Activated T-helper 1 cell treated with anti-CD3 and anti-CD28 coated beads, Interleukin-12 subunit alpha, Interleukin-12 subunit beta, Interleukin-2, Interleukin-4 antibody, amounts not matched to agents 30 ng/mL and 10 ng/mL and 1 ng/mL, durations not matched to agents 14 hours and 24 hours and 36 hours (primary cell): ENCODE measurements at places on chromosomes 12 and 14. TPM values are rescaled to one million over a fixed set of nuclear protein-coding genes. Genes with fewer than 3 reads are reported as not detected.

DNA sequence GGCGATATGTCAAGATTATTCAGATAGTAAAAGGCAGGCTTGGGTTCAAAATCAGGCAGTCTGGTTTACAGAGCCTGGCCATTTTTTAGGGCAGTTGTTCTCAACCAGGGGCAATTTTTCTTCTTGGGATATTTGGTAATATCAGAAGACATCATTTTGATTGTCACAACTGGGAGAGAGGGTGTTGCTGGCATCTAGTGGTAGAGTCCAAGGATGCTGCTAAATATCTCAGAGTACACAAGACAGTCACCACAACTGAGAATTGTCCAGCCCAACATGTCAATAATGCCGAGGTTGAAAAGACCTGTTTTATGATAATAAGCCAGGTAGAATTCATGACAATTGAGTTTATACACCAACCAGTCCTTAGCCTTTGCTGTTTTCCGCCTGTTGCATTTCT is 733.9 kb downstream of the NRXN3 start:
- no peak for DNase-seq

The AEBP2 gene
- 53.9 and 58.1 TPM in 2 replicates for total RNA-seq

The TCL1B gene
- not detected in 2 replicates for total RNA-seq

DNA sequence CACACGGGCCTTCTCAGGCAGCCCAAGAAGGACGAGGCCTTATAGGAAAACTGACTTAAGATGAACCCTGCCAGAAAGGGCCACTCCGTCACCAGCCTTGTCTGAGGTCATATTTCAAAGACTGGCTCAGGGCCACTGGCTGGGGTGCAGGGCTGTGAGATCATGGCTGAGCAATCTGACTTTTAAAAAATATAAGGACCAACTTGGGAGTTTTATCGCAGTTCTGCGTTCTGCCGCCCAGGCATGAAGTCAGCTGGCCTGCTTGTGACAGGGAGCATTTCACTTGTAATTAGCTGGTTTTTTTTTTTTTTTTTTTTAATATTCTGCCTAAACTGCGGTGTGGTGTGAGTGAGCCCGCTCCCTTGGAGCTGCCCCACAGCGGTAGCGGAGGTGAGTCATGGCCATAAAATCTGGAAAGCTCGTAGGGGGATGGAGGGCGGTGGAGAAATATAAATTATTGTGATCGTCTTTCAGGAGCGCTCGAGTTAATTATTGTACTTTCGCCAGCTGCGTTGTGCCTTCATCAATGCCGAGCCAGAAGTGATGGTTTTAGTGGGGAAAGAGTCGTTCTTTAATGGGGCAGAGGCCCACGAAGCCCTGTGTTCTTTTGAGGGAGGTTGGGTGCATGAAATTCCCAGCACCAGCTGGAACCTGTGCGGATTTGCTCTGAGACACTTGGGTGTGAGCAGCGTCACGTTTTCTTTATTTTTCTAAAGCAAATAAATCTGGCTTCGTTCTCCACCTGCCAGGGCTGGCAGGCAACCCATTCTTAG is 231.9 kb downstream of the C12orf75 start:
- no peak for DNase-seq

DNA sequence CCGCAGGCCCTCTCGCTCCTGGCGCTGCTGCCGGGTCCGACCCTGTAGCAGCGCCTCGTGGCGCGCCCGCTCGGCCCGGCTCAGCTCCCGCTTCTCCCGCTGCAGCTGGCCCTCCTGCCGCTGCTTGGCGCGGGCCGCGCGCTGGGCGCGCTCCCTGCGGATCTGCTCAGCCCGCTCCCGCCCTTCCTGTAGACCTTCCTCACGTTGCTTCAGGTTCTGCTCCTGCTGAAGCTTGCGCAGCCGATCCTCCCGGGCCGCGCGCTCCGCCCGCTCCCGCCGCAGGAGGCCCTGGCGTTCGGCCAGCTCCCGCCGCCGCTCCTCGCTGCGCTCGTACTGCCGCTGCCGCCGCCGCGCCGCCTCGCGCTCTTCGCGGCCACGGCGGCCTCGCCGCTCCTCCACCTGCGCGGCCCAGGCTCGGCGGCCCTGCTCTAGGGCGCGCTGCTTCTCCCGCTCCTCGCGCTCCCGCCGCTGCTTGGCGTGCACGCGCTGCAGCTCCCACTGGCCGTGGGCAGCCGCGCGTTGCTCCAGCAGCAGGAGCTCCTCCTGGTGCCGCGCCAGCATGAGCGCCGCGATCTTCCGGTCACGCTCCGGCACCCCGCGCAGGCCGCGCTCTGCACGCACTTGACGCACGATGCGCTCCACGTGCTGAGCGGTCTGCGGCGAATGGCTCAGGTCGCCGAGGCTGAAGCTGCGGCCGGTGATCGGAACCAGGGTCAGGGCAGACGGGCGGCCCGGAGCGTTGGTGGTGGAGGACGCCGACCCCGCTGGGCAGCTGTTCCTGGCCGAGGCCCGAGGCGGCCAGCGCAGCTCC is 2.4 kb downstream of the CCDC177 start:
- DNase-seq, result no peak

The NOP9 gene
- 49.3 and 52.6 TPM in 2 replicates for total RNA-seq

The ADAM21 gene
- total RNA-seq, result not detected in 2 replicates

The CFAP251 gene
- 0.65 and 0.76 TPM in 2 replicates for total RNA-seq

The CD163 gene
- total RNA-seq, result not detected in 2 replicates

DNA sequence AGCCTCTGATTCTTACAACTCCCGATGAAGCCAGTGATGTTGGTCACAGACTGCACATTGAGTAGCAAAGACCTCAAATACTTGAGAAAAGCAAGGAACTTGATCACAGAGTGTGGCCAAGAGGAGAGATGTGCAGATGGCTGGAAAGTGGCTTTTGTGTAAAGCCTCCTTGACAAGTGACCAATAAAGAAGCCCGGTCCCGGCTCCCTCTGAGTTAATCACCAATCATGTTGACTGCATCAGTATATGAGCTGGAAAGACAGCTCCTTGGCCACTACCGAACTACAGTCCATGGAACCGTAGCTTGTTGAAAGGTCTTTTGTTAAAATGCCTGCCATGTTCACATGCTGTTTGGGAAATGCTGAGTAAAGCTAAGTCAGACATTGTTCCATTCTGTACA is 23.7 kb upstream of the SERPINA6 start:
- DNase-seq, result no peak
